ENCODE measurements at places on chromosomes 5 and 9.

- no peak for DNase-seq
These were observed 47.4 kb downstream of the RNF180 start for GRCh38 chr5:64213011-64213410.

GRCh38 chr9:82088591-82088990 is 100.0 kb downstream of the SPATA31D1 start:
- DNase-seq = no peak

- no peak for DNase-seq
These were observed 16.3 kb downstream of the PDGFRB start for GRCh38 chr5:150139334-150139733.

GRCh38 chr9:119961774-119962424 is 592.7 kb upstream of the BRINP1 start:
- peak; percentile 12 for DNase-seq

DNA sequence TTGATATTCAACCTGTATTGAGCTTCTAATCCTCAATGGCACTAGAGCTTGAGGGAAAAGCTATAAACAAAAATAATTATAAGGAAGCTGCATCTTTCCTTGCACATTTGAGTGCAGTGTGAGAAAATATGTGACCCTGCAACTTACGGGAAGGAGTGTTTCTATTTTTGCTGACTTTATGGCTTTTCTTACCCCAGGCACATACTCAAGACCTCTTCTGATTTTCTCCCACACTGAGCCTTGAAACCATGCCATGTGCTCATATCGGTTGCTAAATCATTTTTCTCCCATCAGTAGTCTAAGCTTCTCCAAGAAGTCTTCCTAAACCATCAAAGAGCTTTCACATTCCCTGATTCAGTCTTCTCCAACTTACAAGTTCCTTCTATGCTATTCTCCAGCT is 91.5 kb downstream of the CDH6 start:
- no peak for DNase-seq

GRCh38 chr5:34521628-34522290 is 134.4 kb upstream of the RAI14 start:
- no peak for DNase-seq

- no peak for DNase-seq
These were observed 46.1 kb downstream of the DCP2 start for GRCh38 chr5:113022661-113023060.

DNA sequence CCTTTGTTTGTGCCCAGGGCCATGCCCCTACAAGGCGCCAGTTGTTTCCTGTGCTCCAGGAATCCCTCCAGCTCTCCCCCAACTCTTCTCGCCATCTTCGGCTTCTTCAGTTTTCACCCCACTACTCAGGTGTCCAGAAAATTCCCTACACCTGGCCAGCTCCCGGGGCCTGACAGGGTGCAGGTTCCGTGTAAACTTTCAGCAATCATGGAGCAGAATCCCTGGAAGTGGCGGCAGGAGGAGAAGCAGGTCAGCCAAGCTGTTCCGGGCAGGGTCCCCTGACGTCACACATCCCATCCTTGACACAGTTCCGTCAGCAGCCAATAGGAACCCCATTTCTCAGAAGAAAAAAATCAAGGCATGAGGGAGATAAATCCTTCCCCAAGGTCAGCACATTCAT is 12.2 kb upstream of the ADGRD2 start:
- no peak for DNase-seq

DNA sequence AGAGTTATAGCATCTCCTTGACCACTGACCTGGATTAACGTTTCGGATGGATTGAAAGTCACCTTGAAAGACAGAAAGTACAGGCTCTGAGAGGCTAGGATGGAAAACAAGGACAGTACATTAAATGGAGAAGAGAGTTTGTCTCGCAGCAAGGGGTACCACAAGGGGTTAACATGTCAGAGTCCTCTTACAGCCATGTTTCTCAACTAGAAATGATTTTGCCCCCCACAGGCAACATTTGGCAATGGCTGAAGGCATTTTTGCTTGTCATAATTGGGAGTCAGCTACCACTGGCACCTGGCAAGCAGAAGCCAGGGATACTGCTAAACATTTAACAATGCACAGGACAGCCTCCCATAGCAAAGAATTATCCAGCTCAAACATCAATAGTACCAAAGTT is 90.8 kb upstream of the EQTN start:
- peak; percentile 2 for DNase-seq

DNA sequence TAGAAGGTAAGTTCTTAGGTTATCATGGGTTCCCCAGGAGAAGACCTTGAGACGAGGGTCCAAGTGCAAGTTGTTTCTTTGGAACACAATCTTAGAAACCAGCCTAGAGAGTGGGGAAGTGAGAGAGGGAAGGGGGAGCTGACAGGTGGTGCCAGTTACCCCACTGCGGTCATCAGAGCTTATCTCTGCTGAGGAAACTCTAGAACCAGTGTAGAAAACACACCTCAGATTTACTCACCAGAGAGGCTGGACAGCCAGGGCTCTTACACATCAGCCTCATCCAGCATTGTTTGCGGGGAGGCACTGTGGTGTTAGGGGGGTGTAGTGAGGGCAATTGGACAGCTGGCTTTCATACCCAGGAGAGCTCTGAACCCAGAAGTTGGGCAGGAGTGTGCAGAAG is 206.5 kb upstream of the RAI14 start:
- DNase-seq = no peak

DNA sequence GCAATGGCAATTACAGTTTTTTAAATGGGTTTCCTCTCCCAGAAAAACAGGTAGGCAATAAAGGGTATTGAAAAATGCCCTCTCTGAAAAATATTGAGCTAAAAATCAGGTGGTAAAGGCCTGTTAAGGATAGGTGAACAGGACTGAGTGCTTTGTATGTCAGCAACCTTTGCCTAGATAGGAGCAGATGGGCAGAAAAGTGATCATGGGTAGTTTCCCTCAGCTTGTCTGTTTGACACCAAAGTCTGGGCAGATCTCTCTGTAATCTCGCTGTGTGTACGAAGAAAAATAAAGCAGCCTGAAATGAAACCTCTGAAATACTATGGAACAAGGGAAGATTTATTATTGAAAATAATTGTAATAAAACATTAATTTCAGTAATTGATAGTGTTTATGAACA is 15.8 kb downstream of the RNF180 start:
- no peak for DNase-seq

- no peak for DNase-seq
These were observed 292.6 kb upstream of the DAB2 start for GRCh38 chr5:39717176-39717897.

DNA sequence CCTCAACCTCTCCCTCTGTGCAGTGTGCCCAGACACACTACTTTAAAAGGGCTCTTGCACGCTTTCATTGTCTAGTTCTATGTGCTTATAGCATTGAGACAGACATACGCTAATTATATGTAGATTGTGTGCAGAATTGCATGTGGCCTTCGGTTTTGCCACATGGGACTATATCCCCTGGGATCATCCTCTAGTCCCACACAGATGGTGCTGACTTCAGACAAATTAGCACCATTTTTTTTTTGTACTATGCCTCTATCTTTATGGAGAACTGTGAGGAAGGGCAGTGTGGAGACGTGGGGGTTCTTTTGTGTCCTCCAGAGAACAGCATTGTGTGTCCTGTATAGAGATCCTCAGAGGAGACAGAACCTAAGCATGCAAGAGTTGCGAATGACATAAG is 29.3 kb downstream of the PAPPA start:
- DNase-seq = no peak

- DNase-seq = no peak
These were observed 594.6 kb upstream of the BRINP1 start for GRCh38 chr9:119963798-119964372.

All from erythroblast (primary cell).